Vagina (tissue), 2 donors: ENCODE measurements at places on chromosomes 1 and 21. TPM values are rescaled to one million over a fixed set of nuclear protein-coding genes. Genes with fewer than 3 reads are reported as not detected.

The CCT3 gene
- 186 TPM for total RNA-seq

GRCh38 chr21:39430457-39430856, 15.1 kb downstream of the LCA5L start:
- no peaks in the 10 kb centered on the region for H3K27me3 ChIP-seq
- H3K4me3 ChIP-seq, result no peak overlapping the region
- no peak overlapping the region for H3K27ac ChIP-seq
- DNase-seq, result no peak
- H3K36me3 ChIP-seq, result no peaks in the 10 kb centered on the region

GRCh38 chr21:35467566-35467965, 418.5 kb upstream of the RUNX1 start:
- H3K27ac ChIP-seq, result no peak overlapping the region
- no peaks in the 10 kb centered on the region for H3K36me3 ChIP-seq
- H3K4me3 ChIP-seq, result no peak overlapping the region
- no peaks in the 10 kb centered on the region for H3K27me3 ChIP-seq
- no peak for DNase-seq

DNA sequence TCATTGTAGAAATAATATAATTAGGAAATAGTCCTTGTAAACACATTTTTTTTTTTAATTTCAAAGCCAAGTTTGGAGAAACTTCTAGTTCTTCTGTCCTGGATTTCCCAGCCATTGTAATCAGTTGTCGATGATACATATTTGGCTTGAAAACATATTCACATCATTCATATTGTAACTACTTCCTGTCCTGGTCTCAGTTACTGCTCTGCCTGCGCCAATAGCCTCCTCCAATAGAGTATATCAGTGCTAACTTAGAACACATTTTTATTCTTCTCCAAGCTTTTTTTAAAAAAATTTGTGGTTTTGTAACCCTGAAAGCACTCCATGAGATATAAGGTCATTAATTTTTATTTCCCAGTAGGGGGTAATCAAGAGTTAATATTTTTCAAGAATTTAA, 46.1 kb upstream of the FMO2 start:
- no peaks in the 10 kb centered on the region for H3K36me3 ChIP-seq
- H3K4me3 ChIP-seq, result no peak overlapping the region
- H3K27ac ChIP-seq, result no peak overlapping the region
- H3K27me3 ChIP-seq, result no peaks in the 10 kb centered on the region

The SLC19A2 gene
- total RNA-seq, result 21.1 TPM

The NOS1AP gene
- total RNA-seq, result 2.0 TPM

- no peaks in the 10 kb centered on the region for H3K36me3 ChIP-seq
- peaks cover 6% of the 10 kb centered on the region for H3K4me1 ChIP-seq
- DNase-seq, result no peak
- no peak within 1 kb of the TSS for H3K27ac ChIP-seq
- no peaks in the 10 kb centered on the region for H3K27me3 ChIP-seq
- no peak within 1 kb of the TSS for H3K4me3 ChIP-seq
These were observed at the start of gene TNFSF4 for GRCh38 chr1:173206816-173207568. TNFSF4 (minus strand) TSS chr1:173207331; CDS start chr1:173207176, 155 bp downstream.

GRCh38 chr1:245829826-245830225, 675.0 kb downstream of the KIF26B start:
- no peaks in the 10 kb centered on the region for H3K36me3 ChIP-seq
- no peak overlapping the region for H3K27ac ChIP-seq
- no peak overlapping the region for H3K4me3 ChIP-seq
- H3K27me3 ChIP-seq, result no peaks in the 10 kb centered on the region
- H3K4me1 ChIP-seq, result no peaks in the 10 kb centered on the region

- no peaks in the 10 kb centered on the region for H3K36me3 ChIP-seq
- no peak overlapping the region for H3K27ac ChIP-seq
- DNase-seq, result no peak
- H3K4me1 ChIP-seq, result no peaks in the 10 kb centered on the region
- no peaks in the 10 kb centered on the region for H3K27me3 ChIP-seq
These were observed 199.8 kb downstream of the CRB1 start for GRCh38 chr1:197467881-197468280.

- no peaks in the 10 kb centered on the region for H3K36me3 ChIP-seq
- H3K4me3 ChIP-seq, result no peak overlapping the region
- no peak overlapping the region for H3K27ac ChIP-seq
These were observed 414.2 kb downstream of the PTPRU start for GRCh38 chr1:29650476-29650875.

The SLC30A10 gene
- total RNA-seq, result 0.25 TPM

GRCh38 chr1:58768971-58769808, 14.7 kb downstream of the JUN start:
- no peaks in the 10 kb centered on the region for H3K36me3 ChIP-seq
- H3K27me3 ChIP-seq, result no peaks in the 10 kb centered on the region
- H3K4me3 ChIP-seq, result no peak overlapping the region
- DNase-seq, result no peak

The FBLIM1 gene
- total RNA-seq, result 45.2 TPM

DNA sequence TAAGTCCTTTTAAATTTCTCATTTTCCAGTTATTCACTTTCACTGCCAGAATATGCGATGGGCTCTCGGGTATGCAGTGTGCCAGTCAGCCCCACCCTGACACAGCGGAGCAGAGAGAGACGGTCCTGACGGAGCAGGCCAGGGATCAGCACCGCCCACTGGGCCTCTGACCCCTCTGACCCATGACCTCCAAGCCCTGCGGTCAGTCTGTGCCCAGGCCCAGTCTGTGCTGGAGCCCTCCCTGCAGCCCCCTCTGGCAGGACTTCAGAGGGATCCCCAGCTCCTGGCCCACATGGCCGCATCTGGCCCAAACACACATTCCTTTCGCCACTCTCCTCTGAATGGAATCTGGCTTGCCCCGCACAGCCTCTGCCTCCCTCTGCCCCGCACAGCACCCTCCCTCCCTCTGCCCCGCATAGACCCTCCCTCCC, 43.4 kb upstream of the COL6A2 start:
- H3K36me3 ChIP-seq, result no peaks in the 10 kb centered on the region
- peak; percentile 79 for DNase-seq
- H3K27me3 ChIP-seq, result no peaks in the 10 kb centered on the region
- peak overlapping the region; percentile 90 for H3K27ac ChIP-seq

GRCh38 chr1:22137004-22137720, 5.7 kb downstream of the WNT4 start:
- no peak overlapping the region for H3K4me3 ChIP-seq
- H3K36me3 ChIP-seq, result no peaks in the 10 kb centered on the region
- no peaks in the 10 kb centered on the region for H3K27me3 ChIP-seq
- peak overlapping the region; percentile 28 for H3K27ac ChIP-seq

DNA sequence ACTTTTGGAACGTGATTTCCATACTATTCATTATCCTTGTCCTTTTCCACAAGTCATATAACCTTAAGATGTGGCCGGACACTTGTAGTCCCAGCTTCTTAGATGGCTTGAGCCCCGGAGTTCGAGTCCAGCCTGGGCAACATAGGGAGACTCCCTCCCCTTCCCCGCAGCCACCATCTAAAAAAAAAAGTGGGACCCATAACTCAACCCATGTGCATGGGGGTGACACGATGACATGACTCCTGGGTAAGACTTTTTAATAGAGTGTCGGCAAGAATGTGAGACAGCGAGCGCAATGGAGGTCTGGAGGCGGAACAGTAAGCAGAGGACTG, 25.7 kb downstream of the MIA3 start:
- no peak for DNase-seq
- no peaks in the 10 kb centered on the region for H3K27me3 ChIP-seq
- no peaks in the 10 kb centered on the region for H3K36me3 ChIP-seq

The CLCA2 gene
- 65.8 TPM for total RNA-seq

GRCh38 chr1:218521414-218522169, 176.5 kb downstream of the TGFB2 start:
- H3K4me3 ChIP-seq, result no peak overlapping the region
- H3K27ac ChIP-seq, result no peak overlapping the region
- no peaks in the 10 kb centered on the region for H3K27me3 ChIP-seq
- DNase-seq, result no peak
